ENCODE measurements at places on chromosomes 12 and 14. TPM values are rescaled to one million over a fixed set of nuclear protein-coding genes. Genes with fewer than 3 reads are reported as not detected.

- DNase-seq: no peak
These were observed 84.9 kb downstream of the CCDC60 start for GRCh38 chr12:119419381-119419780.

- DNase-seq: no peak
These were observed 46.5 kb downstream of the ST8SIA1 start for GRCh38 chr12:22287776-22288621.

DNA sequence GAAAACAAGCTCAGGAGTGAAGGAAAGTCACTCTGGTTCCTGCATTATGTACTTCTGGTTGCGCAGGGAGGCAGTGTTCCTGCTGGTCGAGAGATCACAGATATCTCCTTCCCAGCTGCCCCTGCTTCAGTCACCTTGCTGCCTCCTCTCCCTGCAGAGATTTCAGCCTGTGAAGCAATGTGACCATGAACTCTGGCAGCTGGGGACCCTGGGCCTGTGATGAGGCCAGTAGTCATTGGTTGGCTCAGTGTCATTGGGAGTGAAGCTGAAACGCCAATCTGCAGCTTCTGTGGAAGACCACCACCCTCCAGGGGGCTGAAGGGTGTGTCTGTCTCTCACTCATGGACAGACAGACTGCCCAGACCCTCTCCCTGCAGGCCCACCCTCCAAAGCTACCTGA lies 45.0 kb downstream of the PLEKHD1 start:
- DNase-seq: no peak

The CLEC9A gene
- total RNA-seq: 0.26 TPM

GRCh38 chr12:54185919-54186318 lies 2.9 kb downstream of the SMUG1 start:
- DNase-seq: no peak

Data from aorta (tissue), 5 donors.